ENCODE measurements at places on chromosomes 11 and 22.

- no peak for DNase-seq
Observed at GRCh38 chr11:79208126-79208525, 232.7 kb downstream of the TENM4 start.

GRCh38 chr11:47375020-47375419, 3.3 kb downstream of the SPI1 start:
- no peak for DNase-seq

DNA sequence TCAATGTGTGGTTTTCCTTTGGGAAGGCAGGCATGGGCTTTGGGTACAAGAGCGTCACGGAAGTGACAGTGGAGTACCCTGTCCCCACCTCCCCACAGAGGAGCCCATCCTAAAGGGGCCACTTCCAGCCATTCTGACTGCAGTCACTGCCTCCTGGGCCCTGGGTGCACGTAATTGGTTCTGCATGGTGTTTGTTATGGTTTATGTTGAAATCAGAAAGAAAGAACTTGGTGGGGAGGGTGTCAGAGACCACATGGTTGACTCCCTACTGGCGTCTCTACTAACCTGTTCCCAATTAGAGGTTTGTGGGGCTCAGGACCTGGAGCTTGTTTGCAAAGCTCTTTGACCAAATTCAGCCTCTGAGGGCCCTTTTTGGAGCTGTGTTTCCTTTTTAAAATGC, 40.8 kb downstream of the RIBC2 start:
- no peak for DNase-seq

GRCh38 chr11:33256031-33256812, 959 bp upstream of the HIPK3 start:
- no peak for DNase-seq

GRCh38 chr22:40498420-40499208, 128.2 kb downstream of the SGSM3 start:
- no peak for DNase-seq

- DNase-seq, result no peak
Observed at GRCh38 chr11:118263695-118264568, at the start of gene MPZL2. TSS of gene MPZL2 (minus strand) at chr11:118264297. CDS start at chr11:118264153, 144 bp downstream.

DNA sequence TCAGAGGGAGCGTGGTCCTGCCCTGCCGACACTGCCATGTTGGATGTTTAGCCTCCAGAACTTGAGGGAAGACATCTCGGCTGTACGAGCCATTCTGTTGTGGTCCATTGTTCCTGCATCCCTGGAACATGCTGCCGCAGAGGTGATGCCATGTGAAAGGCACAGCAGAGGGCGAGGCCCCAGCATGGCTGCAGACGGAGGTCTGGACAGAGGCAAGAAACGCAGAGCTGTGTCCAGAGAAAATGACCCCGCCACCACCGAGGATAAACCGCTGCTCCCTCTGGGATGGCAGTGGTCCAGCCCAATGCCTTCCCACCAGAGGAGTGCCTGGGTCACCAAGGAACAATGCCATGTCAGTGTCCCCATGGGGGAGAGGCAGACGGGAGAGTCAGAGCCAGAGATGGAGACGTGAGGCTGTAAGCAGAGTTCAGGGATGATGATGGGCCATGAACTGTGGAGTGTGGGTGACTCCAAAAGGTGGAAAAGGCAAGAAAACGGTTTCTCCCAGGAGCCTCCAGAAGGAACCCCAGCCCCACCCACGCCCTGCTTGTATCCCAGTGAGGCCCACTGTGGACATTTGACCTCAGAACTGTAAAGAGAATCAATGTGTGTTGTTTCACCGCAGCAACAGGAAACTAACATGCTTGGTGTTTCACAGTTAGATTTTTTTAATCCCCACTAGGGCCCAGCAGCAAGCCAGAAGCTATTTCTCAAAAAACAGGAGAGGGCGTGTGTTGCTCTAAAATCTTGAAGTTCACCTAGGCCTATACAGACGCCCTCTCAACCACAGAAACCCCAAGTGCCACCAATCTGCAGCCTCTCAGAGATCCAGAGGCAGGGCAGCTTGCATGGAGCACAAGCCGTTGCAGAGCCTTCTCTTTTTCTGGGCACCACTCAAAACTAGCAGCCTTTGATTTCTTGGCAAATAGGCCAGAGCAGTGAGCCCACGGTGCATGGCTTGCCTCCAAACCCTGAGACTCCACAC, 1422.9 kb downstream of the TBC1D22A start:
- no peak for DNase-seq

DNA sequence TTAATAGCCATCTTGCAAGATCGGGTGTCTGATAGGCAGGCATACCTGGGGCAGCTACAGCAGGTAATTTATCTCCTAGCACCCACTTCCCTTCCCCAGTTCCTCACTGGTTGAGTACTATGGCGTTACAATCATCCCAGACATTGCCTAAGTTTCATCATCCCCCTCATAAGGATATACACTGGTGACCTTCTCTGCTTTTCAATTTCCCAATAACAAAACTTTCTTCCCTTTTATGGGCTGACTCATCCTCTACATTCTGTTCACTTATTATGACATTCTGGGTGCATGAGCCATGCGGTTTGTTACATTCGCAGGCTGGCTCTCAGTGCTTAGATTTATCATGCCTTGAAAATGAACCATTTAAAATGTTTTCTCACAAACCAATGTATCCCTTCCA, 5.0 kb upstream of the MRPL11 start:
- DNase-seq, result no peak

DNA sequence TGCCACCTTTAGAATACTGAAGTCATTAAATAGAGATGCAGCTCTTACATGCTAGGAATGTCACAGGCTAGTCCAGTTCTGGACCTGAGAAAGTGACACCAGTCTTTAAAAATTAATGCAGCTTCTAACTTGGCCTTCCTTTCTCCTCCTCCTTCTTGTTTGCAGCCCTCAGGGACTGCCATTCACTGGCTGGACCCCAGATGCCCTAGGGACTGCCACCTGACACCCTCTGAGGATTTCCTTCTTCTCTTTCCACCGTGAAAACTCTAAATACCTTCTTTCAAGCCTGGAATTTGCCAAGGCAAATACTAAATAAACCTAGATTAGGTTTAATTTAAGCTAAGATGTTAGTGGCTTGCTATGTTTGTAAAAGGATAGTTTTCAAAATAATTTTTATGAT, 78.4 kb downstream of the MUC15 start:
- no peak for DNase-seq

DNA sequence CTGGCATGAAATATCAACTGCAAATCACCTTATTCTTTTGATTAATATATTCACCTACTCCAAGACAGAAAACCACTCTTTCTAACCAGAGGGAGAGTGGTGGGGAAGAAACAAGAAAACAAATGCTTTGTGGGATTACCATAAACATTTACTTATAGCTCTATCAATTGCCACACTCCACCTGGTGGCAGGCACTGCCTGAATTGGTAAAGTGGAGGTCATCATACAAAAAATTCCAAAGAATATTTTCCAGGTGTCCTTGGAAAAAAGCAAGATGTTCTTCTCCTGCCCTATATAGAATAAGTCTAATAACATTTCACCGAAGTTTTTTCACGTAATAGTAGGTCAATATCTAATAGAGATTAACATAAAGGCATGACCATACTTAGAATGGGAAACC, 45.3 kb downstream of the PHF21A start:
- no peak for DNase-seq

DNA sequence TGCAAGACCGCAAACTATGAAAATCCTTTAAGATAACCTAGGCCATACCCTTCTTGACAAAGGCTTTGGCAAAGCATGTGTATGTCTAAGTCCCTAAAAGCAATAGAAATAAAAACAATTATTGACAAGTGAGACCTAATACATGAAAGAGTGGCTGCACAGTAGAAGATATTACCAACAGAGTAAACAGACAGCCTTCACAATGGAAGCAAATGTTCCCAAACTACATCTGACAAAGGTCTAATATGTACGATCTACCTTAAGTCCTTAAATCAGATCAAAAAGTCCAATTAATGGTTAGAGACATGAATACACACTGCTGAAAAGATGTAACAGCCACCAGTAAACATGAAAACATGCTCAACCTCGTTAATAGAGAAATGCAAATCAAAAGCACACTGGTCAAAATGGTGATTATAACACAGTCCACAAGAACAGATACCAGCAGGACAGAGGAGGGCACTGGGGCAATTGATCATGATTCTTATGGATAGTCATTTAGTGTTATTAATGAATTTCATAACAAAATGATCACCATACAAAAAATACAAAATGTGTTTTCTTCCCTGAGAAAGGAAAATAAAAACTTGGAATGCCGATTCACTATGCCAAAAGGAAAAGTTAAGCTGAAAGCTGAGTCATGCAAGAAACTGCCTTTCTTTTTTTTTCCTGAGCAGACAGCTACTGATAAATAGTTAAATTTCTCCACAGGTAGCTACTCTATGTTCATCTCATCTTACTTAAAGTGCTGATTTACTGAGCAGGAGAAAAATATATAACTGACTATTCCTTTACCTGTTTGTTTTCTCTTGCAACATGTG, 102.6 kb upstream of the VPREB1 start:
- DNase-seq, result no peak

GRCh38 chr11:129979046-129979605, 23.5 kb downstream of the PRDM10 start:
- DNase-seq, result no peak

- DNase-seq, result no peak
Observed at GRCh38 chr22:32217465-32217864, 12.6 kb upstream of the RFPL2 start.

DNA sequence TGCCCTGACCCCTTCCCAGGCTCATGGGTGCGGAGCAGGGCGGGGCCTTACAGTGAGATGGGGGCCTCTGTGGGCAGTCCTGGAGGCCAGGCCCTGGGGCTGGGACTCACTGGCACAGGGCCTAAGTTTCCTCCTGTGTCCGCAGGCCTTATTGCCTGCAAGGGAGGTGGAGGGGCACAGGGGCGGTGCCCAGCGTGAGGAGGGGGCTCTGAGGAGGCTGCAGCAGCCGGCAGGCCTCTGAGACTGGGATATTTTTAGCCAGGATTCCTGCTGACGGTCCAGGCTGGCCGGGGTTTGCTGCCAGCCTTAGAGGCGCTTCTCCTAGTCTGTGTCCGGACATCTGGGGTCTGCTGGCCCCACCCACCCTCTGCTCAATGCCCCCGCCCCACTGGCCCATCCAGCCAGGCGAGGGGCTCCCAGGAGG, 5.7 kb upstream of the RTN4R start:
- DNase-seq, result no peak

DNA sequence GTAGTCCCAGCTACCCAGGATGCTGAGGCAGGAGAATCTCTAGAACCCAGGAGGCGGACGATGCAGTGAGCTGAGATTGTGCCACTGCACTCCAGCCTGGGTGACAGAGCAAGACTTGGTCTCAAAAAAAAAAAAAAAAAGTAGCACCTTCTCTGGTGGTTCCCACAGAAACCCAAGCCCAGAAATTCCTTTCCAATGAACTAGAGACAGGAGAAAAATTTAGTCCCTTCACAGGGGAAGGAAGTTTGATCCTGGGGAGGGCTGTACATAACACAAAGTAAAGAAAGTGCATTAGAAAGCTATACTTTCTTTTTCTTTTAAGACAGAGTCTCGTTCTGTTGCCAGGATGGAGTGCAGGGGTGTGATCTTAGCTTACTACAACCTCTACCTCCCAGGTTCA, 25.5 kb upstream of the APOA1 start:
- no peak for DNase-seq

DNA sequence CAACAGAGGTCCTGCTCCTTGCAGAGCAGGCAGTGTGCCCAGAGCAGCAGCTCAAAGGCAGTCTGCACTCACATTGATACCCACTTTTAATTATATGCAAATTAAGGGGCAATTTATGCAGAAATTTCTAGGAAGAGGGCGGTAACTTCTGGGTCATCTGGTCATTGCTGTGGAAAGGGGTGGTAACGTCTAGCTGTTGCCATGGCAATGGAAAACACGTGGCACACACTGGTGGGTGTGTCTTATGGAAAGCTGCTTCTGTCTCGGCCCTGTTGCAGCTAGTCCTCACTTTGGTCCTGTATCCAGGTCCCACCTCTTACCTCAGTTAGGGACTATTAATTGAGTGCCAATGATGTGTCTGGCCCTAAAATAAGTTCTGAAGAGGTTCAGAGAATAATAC, 36.8 kb downstream of the BARX2 start:
- DNase-seq, result no peak

- no peak for DNase-seq
Observed at GRCh38 chr11:35178067-35178805, 39.3 kb downstream of the CD44 start.

GRCh38 chr11:120024046-120024445, 113.9 kb downstream of the TRIM29 start:
- DNase-seq, result no peak

GRCh38 chr11:77095551-77096490, 6.8 kb upstream of the OMP start:
- DNase-seq, result no peak

GRCh38 chr22:24883432-24883831, 63.1 kb downstream of the LHFPL7 start:
- DNase-seq, result no peak

- no peak for DNase-seq
Observed at GRCh38 chr11:130478204-130478701, 29.8 kb downstream of the ADAMTS15 start.

GRCh38 chr11:3009481-3009880, 17.4 kb upstream of the NAP1L4 start:
- DNase-seq, result no peak

DNA sequence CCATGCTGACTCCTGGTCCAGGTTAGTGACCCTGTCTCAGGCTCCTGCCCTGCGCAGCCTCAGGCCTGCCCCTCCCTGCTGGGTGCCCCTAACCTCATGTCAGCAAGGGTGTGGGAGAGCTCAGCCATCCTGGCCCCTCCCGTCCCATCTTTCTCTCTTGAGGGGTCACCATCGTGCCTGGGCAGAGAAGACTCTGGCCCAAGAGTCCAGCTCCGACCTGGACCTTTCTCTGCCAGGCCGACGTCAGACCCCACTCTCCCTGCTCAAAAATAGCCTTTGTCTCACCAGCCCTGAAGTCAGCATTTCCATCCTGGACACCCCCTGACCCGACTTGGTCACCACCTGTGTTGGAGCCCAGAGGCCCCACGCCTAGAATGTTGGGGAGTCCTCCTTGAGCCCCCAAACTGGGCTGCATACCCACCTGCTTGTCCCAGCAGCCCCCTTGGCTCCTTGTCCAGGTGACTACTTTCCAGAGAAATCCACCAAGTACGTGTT, 4.9 kb downstream of the SCGB1C1 start:
- no peak for DNase-seq

DNA sequence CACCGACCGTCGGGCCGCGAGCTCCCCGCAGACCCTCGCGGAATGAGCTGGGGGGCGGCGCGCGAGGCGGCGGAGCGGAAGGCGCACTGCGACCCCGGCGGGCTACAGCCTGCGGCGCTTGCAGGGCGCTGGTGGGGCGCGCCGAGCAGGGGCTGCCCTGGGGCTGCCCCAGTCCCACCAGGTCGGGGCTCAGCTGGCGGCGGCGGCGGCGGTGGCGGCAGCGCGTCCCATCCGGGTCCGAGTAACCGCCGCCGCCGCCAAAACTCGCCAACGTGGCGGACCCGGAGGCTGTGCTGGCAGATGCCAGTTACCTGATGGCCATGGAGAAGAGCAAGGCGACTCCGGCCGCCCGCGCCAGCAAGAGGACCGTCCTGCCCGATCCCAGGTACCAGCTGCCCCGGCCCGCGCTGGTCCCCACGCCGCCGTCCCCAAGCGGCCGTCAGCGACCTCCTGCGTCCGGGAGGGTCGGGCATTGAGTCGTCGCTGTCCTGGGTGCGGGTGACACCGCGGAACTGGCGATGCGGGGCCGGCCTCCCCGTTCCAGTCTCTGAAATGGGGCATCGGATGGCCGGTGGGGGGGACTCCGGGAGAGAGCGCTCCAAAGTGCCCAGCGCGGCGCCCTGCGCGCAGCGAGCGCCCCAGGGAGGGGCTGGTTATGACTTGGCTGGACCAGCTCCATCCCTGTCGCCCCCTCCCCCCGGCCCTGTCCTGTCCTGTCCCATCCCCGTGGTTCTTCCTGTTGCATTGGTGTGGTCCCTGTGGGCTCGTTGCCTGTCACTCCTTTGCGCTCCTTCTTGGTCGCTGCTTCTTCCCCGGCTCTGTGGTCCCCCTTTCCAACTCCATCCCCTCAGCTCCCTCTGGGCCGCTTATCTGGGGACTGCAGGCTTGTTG, 63.5 kb downstream of the CRYBB2 start:
- no peak for DNase-seq

All from anterior cingulate cortex (tissue), 58 donors.